ENCODE measurements at places on chromosomes 1 and 21. TPM values are rescaled to one million over a fixed set of nuclear protein-coding genes. Genes with fewer than 3 reads are reported as not detected.
A peak's percentile ranks its signal among the peaks of the same experiment; 100 is the strongest.

DNA sequence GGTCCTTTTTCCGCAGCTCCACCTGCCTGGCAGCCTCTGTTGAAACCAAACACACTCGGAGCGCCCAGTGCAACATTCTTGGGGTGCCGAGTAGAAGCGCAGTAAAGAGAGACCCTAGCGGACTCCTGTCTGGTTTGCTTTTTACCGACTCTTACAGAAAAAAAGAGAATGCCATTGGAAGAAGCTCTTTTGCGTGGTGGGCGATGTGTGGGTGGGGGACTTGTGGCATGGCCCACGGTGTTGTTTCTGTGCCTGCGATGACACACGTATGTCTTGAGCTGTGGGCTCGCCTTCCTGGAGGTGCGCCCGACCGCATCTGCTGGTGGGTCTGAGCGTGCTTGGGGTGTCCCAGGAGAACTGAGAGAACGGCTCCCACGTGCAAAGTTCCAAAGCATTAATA lies 7.3 kb upstream of the BARHL2 start:
- DNase-seq = no peak
- peaks cover 46% of the 10 kb centered on the region for H3K4me1 ChIP-seq
- no peak overlapping the region for H3K27ac ChIP-seq
- no peaks in the 10 kb centered on the region for H3K36me3 ChIP-seq
- peaks cover 98% of the 10 kb centered on the region for H3K27me3 ChIP-seq

GRCh38 chr1:53645690-53646078 lies 93.3 kb downstream of the GLIS1 start:
- H3K36me3 ChIP-seq = no peaks in the 10 kb centered on the region
- no peaks in the 10 kb centered on the region for H3K4me1 ChIP-seq
- H3K27ac ChIP-seq = no peak overlapping the region
- H3K27me3 ChIP-seq = no peaks in the 10 kb centered on the region
- no peak for DNase-seq

Gene FCRL3
- 117 TPM for total RNA-seq

DNA sequence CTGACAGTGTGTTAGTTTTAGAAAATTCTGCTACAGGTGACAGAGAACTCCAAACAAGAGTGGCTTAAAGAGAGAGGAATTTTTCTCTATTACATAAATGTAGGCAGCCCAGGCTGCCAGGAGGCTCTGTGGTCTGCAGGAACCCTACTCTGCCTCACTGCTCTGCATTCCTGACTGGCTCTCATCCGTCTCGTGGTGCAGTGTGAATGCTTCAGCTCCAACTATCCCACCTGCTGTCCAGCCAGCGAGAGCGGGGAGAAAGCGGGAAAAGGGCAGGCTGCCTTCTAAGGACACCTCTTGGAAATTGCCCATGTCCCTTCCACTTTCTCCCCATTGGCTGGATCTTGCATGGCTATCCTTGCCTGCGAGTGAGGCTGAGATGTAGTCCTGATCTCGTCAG lies 131.3 kb downstream of the PEX14 start:
- no peaks in the 10 kb centered on the region for H3K27me3 ChIP-seq
- H3K27ac ChIP-seq = no peak overlapping the region
- no peaks in the 10 kb centered on the region for H3K4me1 ChIP-seq
- no peak for DNase-seq

- no peak for DNase-seq
- H3K4me1 ChIP-seq = no peaks in the 10 kb centered on the region
- H3K27me3 ChIP-seq = no peaks in the 10 kb centered on the region
- no peaks in the 10 kb centered on the region for H3K36me3 ChIP-seq
Observed at GRCh38 chr1:94729267-94729666, 90.9 kb upstream of the SLC44A3 start.

- peaks cover 5% of the 10 kb centered on the region for H3K36me3 ChIP-seq
- H3K27ac ChIP-seq = peak overlapping the region; percentile 70
- H3K27me3 ChIP-seq = no peaks in the 10 kb centered on the region
- peak; percentile 52 for DNase-seq
- peaks cover 45% of the 10 kb centered on the region for H3K4me1 ChIP-seq
- H3K4me3 ChIP-seq = peak overlapping the region; percentile 80
Observed at GRCh38 chr1:54798769-54799641, 2.1 kb downstream of the TTC22 start.

GRCh38 chr21:26835714-26836265 lies 9.4 kb downstream of the ADAMTS1 start:
- H3K4me1 ChIP-seq = peaks cover 53% of the 10 kb centered on the region
- no peaks in the 10 kb centered on the region for H3K27me3 ChIP-seq
- no peak overlapping the region for H3K27ac ChIP-seq
- H3K4me3 ChIP-seq = no peak overlapping the region
